Neural progenitor cell (in vitro differentiated cells): ENCODE measurements at places on chromosomes 4 and X.

GRCh38 chr4:76902233-76902890 is 4.4 kb upstream of the SOWAHB start:
- no peak for DNase-seq

GRCh38 chr4:8590546-8590880 is 2.1 kb upstream of the CPZ start:
- DNase-seq = no peak

- DNase-seq = no peak
These were observed 1418.7 kb downstream of the FSTL5 start for GRCh38 chr4:160745126-160745525.

DNA sequence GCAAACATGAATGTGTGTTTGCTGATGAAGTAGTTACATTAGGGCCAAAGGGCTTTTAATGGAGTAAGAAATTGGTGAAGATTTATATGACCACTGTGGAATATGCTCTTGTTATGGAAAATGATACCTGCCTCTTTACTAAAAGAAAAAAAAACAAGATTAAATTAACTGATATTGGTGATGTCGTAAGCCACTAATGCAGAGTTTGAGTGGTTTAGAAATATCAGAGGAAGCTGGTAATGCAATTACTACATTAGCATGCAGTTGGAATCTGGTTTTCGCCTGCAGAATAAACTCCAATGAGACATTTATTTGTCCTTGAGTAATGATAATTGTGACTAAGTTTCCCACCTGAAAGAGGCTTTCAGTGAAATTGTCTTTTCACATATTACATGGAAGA is 597.9 kb downstream of the GALNTL6 start:
- DNase-seq = no peak

DNA sequence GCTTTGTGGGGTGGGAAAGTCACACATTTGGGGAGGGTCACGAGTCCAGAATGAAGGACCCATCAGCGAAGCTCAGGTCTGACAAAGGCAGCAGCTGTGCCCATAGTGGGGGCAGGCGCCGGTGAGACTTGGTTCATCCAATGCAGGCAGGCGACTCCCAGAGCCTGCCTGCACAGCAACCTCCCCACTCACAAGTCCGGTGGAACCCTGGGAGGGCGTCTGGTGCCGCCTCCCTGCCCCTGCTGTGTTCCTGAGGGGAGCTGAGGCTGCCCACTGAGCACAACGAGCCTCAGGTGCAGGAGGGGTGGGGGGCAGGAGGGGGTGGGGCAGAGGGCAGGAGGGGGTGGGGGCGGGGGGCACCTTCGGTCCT is 13.7 kb downstream of the LRPAP1 start:
- no peak for DNase-seq

GRCh38 chrX:148610328-148610698 is 109.9 kb downstream of the AFF2 start:
- no peak for DNase-seq

GRCh38 chr4:173684223-173684622 is 154.2 kb upstream of the HAND2 start:
- no peak for DNase-seq

- no peak for DNase-seq
These were observed 4.6 kb downstream of the TXK start for GRCh38 chr4:48129307-48130014.

DNA sequence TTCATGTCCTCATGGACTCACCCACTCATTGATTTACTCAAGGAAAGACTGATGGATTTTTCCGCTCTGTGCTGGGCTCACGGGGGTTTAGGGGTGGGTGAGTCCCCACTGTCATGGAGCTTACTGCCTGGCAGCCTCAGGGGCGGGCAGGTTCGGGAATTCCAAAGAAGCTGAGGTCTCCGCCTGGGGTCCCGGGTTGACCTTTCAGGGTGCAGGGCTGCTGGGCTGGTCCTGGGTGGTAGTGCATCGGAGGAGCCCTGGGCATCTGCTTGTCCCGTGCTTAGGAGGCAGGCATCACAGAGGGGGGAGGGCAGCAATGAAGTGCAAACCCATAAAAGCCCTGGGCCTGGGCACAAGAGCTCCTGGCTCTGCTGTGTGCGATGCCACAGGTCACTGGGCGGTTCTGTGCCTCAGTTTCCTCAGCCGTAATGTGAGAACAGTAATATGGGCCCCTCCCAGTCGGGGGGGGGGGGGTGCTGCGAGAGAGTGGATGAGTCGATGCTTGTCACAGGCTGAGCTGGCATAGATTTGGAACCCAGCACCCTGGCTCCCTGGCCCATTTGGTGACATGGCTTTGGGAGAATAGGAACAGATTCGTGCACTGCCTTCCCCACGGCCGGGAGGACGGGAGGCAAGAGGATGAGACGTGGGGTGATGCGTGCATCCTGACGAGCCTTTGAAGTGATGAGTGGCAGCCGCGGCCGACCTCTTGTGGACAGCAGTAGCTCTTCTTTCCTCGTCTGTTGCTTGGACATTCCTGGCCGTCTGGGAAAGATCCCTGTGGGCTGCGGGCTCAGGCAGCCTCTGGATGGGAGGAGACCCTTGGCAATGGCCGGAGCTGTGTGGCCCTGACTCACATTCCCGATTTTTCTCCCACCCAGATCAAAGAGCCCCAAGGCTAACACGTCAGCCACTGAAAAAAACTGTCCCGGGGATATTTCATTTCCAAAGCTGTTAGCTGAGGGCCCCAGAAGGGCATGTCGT is 42.0 kb downstream of the PSAPL1 start:
- peak; percentile 28 for DNase-seq

DNA sequence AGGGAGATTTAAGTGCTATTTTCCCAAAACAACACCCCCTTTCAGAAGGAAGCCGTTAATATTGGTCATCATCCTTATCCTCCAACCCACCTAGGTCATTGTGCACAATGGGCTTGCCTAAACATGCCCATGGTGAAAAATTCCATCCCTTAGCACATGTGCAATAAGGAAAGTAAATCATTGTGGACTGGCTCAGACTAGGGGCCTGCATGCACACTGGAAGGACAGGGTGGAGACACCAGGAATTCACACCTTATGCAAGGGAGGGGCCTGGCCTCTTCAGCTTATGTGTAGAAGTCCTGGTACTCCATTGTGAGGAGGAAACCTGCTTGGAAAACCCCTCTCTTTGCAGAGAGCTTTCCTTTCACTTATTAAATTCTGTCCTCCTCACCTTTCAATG is 311.4 kb upstream of the NDST4 start:
- no peak for DNase-seq

- DNase-seq = no peak
These were observed 300.9 kb downstream of the BCOR start for GRCh38 chrX:39796856-39797255.

DNA sequence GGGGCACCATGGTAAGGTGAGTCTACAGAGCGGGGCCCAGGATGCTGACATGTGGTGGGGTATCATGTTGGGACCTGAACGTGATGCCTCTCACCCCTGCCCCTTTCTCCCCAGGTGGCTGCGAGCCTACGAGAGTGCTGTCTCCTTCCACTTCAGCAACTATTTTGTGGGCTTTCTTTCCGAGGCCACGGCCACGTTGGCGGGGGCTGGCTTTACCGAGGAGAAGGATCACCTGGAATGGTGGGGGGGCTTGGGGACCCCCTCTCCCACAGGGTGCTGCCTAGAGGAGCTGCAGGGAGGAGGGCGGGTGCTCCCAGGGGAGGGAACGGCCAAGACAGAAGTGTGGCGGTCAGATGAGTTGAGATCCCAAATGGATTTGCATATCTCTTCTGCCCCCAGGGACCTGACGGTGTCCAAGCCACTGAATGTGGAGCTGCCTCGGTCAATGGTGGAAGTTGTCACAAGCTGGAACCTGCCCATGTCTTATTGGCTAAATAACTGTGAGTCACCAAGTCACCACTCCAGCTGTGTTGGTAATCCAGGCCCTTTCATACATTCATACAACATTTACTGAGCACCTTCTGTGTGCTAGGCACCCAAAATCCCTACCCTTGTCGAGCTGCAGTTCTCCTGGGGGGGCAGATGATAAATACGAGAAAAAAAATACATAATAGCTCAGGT is 5.5 kb downstream of the PORCN start:
- no peak for DNase-seq

DNA sequence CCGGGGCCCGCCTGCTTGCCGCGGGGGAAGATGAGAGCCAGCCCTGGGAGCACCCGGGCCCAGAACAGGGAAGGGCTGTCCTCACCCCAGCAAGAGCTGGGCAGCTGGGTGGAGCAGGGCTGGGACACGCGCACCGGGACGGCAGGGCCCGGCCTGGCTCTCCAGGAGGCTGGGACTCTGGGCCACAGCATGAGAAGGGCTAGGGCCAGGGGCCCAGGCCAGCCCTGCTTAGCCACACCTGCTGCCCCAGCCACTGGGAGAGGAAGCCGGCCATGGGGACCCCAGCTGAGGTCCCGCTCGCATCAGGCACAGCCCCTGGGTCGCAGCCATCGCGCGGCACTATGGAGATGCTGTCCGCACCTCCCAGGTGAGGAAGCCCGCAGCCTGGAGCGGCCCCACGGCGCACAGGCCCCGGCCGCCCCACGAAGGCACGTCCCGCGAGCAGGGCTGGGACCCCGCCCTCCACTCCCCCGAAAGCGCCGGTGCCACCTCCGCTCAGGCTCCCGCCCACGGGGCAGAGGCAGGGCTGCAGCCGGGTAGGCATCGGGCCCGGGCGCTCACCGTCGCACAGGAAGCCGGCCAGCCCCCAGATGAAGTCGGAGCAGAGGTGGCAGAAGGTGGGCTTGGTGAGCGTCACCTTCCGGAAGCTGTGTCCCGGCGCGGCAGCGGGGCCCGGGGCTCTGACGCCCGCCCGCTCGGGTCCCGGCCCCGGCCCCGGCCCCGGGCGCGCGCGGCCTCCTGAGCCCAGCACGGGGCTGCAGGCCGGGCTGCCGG is 531 bp downstream of the DGKQ start:
- DNase-seq = peak; percentile 59

GRCh38 chr4:25795566-25796454 is 67.0 kb downstream of the SEL1L3 start:
- peak; percentile 92 for DNase-seq

GRCh38 chrX:16251782-16252181 is 84.5 kb downstream of the MAGEB17 start:
- DNase-seq = no peak

- DNase-seq = no peak
These were observed 3.3 kb upstream of the CYP4V2 start for GRCh38 chr4:186188107-186188506.

GRCh38 chr4:188372058-188372457 is 232.8 kb downstream of the TRIML1 start:
- no peak for DNase-seq

DNA sequence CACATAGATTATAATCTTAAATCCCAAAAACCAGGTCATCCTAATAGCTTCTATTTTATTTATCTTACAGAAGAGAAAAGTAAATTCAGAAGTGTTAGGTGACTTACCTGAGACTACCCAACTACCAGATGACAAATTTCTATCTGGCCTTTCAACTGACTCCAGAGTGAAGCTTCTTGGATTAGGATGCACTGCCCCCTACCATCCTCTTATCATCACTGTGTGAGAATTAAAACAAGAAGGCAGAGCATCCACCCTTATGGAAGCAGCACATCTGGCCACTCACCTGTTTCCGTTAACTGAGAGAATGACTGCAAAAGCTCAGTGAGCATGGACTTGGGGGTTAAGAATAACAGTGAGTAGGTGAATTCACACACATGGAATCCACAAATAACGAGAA is 502.6 kb upstream of the TECRL start:
- DNase-seq = peak; percentile 52

- no peak for DNase-seq
These were observed 5.1 kb upstream of the DGAT2L6 start for GRCh38 chrX:70172221-70172620.

GRCh38 chrX:49030283-49030682 is 12.9 kb downstream of the TFE3 start:
- no peak for DNase-seq

DNA sequence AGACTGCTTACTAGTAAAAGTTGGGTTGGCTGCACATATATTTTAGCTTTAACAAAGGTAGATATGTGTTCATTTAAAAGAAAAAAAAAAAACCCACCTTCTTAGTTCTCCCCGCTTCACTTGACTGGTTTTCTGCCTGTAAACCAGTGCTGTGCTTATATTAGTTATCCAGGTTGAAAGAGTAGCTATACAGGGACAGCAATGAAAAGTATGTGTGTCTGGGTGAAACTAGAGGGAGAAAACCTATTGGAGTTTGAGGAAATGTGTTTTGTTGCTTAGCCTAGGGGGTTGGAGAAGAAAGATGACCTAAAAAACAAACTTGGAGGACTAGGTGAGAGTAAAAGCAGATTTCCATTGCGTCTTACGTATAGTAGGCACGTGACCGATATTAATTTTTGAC is 4.5 kb downstream of the JADE1 start:
- DNase-seq = no peak

DNA sequence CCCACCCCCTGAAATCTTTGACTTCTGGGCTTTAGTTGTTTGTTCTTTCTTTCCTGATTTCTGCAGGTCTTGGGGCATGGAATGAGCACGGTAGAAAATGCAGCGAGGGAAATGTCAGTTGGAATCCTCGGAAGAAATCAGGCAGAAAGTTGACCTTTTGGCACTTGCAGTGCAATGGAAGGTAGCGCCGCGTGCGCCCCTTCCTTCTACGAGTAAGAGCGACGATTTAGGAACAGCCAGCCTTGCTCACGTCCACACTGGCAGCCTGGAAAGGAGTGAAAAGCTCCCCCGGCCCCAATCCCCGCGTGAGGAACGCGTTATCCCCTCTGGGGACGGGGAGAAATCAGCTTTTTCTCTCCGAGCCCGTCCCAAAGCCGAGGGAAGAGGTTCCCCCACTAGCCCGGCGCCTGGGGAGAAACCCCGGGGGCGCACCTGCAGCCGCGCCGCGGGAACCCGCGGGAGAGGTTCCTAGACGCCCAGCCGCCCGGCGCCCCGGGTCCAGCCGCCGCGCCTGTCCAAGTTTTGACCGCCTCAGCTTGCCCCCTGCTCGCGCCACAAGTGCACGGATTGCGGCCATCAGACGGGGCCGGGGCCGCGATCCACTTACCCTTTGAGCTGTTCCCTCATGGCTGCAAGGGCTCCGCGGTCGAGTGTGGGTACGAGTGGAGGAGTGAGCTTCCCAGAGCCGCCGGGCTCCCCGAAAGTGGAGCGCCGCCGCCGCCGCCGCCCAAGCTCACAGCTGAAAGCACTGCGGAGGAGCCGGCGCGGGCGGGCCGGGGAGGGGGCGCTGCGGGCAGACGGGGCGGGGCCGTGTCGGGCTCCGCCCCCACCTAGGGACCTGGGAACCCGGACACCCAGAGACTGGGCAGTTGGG is 194.6 kb upstream of the FTHL17 start:
- DNase-seq = peak; percentile 75

DNA sequence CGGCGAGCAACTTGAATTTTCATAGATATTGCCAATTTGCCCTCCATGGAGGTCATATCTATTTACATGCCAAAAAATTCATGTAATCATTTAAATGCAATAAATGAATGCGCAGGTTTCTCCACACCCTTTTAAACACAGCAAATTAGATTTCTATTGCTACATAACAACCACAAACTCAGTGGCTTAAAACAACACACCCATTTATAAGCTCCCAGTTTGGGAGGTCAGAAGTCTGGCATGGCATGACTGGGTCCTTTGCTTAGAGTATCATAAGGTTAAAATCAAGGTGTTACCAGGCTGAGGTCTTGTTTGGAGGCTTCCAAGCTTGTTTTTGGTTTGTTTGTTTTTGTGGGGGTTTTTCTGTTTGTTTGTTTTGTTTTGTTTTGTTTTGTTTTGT is 49.9 kb upstream of the NYX start:
- no peak for DNase-seq
